Lower leg skin (tissue), 4 donors: ENCODE measurements at places on chromosomes 4 and X. TPM values are rescaled to one million over a fixed set of nuclear protein-coding genes. Genes with fewer than 3 reads are reported as not detected.

- DNase-seq = no peak
These were observed 94.8 kb downstream of the KDR start for GRCh38 chr4:55030589-55030988.

The PAGE3 gene
- not detected for total RNA-seq

The P2RY4 gene
- 4.2 TPM for total RNA-seq

- no peak for DNase-seq
These were observed 1.2 kb downstream of the ATP6AP1 start for GRCh38 chrX:154429711-154430110.

GRCh38 chr4:110518889-110519490 is 43.0 kb downstream of the ENPEP start:
- no peak for DNase-seq

GRCh38 chrX:134999469-134999868 is 8.7 kb downstream of the SMIM10 start:
- no peak for DNase-seq

DNA sequence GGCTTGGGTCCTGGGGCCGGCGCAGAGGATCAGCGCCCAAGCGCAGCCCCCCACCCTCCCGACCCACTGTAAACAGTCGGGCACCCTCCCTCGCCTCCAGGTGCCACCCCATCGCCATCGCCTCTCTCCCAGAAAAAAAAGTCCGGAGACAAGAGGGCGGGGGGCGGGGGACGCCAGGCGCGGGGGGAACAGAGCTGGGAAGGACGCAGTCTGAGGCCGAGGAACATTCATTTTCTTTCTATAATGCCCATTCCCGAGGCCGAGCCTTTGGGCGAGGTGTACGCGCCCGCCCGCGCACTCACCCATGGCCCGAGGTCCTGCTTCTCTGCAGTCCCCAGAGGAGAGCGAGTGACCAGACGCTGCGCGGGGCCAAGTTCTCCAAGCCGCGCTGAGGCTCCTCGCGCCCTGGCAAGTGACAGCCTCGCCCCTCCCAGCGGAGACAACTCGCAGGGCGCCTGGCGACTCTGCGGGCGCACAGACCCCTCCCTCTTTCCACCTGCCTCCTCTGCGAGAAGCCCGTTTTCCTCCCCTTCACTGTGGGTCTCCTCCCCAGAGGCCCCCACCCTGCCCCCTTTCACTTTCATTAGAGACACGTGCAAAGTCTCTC is 63.5 kb upstream of the WDR17 start:
- DNase-seq = no peak

The COPS4 gene
- 56.5 TPM for total RNA-seq

DNA sequence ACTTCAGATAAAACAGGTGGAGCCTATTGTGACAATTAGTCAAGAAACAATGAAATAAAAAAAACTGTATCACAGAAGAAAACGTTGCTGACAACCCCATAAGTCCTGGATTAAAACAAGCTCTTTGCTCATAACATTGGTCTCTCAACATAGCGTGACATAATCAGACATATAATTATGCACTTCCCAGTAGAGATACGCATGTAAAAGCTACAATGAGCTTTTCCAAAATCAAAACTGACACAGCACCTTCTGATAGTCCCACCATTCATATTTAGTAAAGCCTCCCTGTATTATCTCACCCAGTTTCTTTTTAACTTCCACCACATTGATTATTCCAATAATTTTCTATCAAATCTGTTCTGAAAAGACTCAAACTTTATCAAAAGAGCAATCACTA is 372.1 kb upstream of the SMIM31 start:
- no peak for DNase-seq

DNA sequence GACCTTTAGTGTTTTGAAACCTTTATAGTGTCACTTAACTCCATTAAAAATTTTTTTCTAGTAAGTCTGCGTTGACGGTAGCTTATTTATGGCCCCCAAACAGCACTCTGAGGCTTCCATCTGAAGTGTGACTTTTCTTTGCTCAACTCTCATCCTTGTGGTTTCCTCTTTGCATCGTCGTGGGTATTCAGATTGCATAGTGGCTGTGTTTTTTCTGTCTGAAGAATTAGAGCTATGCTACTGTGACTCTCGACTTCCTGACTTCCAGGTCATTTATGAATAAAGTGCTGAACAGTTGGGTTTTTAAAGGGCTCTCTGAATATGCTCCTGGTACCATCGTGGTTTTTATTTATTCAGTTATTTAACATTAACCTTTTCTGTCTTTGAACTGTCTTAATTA is 44.9 kb downstream of the JADE1 start:
- DNase-seq = no peak

DNA sequence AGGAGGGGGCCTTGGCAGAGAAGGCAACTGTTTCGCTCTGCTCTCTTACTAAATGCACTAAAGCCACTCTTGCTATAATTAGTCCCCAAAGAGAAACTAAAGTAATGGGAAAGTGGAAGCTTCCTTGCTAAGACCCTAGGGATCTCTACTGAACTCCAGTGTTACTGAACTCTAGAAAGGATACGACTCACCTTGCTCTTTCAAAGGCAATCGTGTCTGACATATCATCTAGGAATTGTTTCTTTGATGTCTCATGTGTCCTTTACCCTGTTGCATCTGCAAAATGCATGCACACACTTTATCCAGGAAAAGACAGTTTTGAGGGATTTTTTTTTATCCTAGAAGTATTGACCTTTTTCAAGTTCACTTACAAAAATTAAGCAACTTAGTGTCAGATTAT is 148.1 kb upstream of the FAM9B start:
- DNase-seq = no peak

DNA sequence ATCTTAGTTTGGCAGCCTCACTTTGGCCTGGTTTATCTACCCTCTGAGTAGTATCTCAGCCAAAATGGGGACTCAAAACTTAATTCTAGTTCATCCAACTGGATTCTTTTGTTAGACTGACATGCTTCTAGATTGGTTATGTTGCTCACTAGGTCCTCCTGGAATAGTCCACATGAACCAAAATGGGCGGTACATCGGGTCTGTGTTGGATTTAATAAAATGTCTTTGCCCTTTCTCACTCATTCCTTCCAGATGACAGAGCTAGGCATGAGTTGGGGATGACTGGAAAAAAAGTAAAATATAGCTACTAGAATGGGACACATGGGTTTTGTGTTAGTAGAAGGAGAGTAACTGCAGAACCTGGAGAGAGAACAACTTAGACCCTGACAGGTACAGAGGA is 247.9 kb downstream of the CCSER1 start:
- no peak for DNase-seq

GRCh38 chr4:6594826-6595355 is 19.9 kb downstream of the MAN2B2 start:
- DNase-seq = no peak

GRCh38 chr4:175927121-175927520 is 115.1 kb upstream of the GPM6A start:
- DNase-seq = no peak

The ADGRG2 gene
- total RNA-seq = 0.51 TPM

- DNase-seq = no peak
These were observed 419 bp upstream of the RPGR start for GRCh38 chrX:38327775-38328081.

- peak; percentile 83 for DNase-seq
These were observed 179.7 kb upstream of the TET2 start for GRCh38 chr4:104967034-104967401.

The SLC4A4 gene
- 0.25 TPM for total RNA-seq

GRCh38 chr4:39044364-39044955 is 12.3 kb upstream of the TMEM156 start:
- peak; percentile 90 for DNase-seq

The PNMA5 gene
- total RNA-seq = not detected

GRCh38 chr4:40144716-40145115 is 52.1 kb upstream of the RHOH start:
- no peak for DNase-seq

- DNase-seq = no peak
These were observed 201.8 kb downstream of the SOWAHB start for GRCh38 chr4:76696109-76696508.

GRCh38 chr4:174933083-174933482 is 14.9 kb downstream of the ADAM29 start:
- DNase-seq = no peak

DNA sequence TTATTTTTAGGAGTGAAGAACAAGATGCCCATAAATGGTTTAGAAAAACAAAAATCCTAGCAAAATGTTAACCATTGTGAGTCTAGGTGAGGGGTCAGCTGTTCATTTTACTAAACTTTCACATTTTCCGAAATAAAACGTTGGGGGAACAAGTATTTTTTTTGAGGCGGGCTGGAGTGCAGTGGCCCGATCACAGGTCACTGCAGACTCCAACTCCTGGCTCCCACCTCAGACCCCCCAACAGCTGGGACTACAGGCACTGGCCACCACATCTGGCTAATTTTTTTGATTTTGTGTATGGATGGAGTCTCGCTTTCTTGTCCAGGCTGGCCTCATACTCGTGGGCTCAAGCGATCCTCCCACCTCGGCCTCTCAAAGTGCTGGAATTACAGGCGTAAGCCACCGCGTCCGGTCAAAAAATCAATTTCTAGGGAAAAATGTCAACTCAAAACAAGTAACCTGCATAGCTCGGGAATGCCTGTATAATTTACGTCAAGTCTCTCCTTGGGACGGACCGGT is 742 bp upstream of the TAF1 start:
- no peak for DNase-seq

- DNase-seq = no peak
These were observed 440.4 kb upstream of the ZFP42 start for GRCh38 chr4:187555174-187555573.

The GPRIN3 gene
- 3.3 TPM for total RNA-seq

The PNCK gene
- total RNA-seq = 2.1 TPM

The LNX1 gene
- 44.6 TPM for total RNA-seq

GRCh38 chr4:101103381-101104142 is 243.8 kb downstream of the PPP3CA start:
- DNase-seq = no peak
